CD4-positive, alpha-beta T cell (primary cell): ENCODE measurements at places on chromosomes 13 and 19. TPM values are rescaled to one million over a fixed set of nuclear protein-coding genes. Genes with fewer than 3 reads are reported as not detected.

DNA sequence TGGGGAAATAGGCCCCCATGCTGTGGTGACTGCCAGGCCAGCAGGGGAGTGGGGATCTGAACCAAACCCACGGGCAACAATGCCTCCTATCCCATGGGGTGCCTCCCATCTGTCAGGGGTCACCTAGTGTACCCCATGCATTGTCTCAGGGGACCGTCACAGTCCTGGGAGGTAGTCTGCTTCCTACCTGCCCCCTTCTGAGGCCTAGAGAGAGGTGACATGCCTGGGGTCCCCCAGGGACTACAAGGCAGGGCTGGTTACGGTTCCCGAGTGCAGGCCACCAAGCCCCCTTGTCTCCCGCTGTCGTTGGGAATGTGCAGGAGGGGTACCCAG, 11.1 kb downstream of the NDUFB7 start:
- H3K36me3 ChIP-seq, result peaks cover 33% of the 10 kb centered on the region
- H3K4me1 ChIP-seq, result peaks cover 57% of the 10 kb centered on the region
- no peaks in the 10 kb centered on the region for H3K27me3 ChIP-seq

RABAC1 gene
- total RNA-seq, result 96.0 TPM

LGALS7 gene
- total RNA-seq, result not detected

KASH5 gene
- total RNA-seq, result not detected

DNA sequence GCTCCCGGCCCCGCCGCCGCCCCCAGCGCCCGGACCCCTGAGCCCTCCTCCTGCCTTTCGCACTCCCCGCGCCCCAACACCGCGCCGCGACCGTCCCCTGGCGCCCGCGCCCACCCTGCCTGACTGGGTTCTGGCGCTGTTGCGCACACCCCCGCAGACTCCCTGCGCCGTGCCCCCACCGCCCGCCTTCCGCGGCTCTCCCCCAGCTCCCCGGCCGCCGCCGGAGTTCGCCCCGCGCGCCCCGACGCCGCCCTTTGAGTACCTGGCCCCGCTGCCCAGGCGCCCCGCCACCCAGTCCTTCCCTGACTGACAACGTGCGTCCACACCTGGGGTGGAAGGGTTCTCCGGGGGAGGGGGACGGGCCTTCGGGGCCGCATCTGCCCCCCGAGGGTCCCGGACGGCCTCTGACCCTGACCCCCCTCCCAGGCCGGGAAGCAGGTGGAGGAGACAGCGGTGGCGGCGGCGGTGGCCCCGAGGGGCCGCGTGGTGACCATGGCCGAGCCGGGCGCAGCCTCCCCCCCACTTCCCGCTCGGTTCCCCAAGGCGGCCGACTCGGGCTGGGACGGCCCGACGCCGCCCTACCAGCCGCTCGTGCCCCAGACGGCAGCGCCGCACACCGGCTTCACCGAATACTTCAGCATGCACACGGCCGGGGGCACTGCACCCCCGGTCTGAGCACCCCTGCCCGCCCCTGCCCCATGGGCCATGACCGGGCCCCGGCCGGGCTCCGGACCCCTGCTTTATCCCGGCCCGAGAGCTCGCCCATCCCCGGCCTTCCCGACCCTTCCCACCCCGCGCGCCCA, 1.4 kb upstream of the MEGF8 start:
- H3K27ac ChIP-seq, result no peak overlapping the region
- peaks cover 26% of the 10 kb centered on the region for H3K4me1 ChIP-seq
- peak overlapping the region; percentile 84 for H3K4me3 ChIP-seq
- no peaks in the 10 kb centered on the region for H3K36me3 ChIP-seq
- DNase-seq, result no peak

- DNase-seq, result no peak
- H3K27ac ChIP-seq, result no peak overlapping the region
- H3K4me3 ChIP-seq, result no peak overlapping the region
- H3K4me1 ChIP-seq, result no peaks in the 10 kb centered on the region
- H3K36me3 ChIP-seq, result no peaks in the 10 kb centered on the region
These were observed 381.0 kb downstream of the TSHZ3 start for GRCh38 chr19:30968210-30968609.

KIR3DL1 gene
- total RNA-seq, result not detected

DNA sequence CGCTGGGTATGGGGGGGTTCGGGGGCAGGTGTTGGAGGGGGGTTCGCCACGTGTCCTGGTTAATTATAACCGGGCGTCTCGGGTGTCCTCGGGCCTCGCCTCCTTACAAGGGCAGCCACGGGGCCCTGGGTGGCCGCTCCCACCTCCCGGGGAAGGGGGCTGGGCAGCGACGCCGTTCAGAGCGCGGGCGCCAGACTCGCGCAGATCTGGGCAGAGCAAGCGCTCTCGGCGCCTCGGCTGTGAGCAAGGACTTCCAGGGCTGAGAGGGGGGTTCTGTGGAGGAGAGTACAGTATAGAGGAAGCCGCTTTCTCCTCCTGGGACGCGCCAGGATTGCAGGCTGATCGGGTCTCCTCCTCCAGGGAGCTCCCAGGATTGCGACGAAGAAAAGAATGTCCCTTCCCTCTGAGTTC, 1.0 kb upstream of the CKM start:
- no peak for DNase-seq
- H3K4me3 ChIP-seq, result no peak overlapping the region
- H3K27me3 ChIP-seq, result peaks cover 19% of the 10 kb centered on the region
- H3K36me3 ChIP-seq, result no peaks in the 10 kb centered on the region

GRCh38 chr13:42807866-42808265, 26.5 kb downstream of the FAM216B start:
- H3K4me3 ChIP-seq, result no peak overlapping the region
- no peaks in the 10 kb centered on the region for H3K36me3 ChIP-seq
- no peak overlapping the region for H3K27ac ChIP-seq
- no peaks in the 10 kb centered on the region for H3K4me1 ChIP-seq
- H3K27me3 ChIP-seq, result no peaks in the 10 kb centered on the region
